NCI-H1048 (cell line): ENCODE measurements at places on chromosomes 6 and 20.

DNA sequence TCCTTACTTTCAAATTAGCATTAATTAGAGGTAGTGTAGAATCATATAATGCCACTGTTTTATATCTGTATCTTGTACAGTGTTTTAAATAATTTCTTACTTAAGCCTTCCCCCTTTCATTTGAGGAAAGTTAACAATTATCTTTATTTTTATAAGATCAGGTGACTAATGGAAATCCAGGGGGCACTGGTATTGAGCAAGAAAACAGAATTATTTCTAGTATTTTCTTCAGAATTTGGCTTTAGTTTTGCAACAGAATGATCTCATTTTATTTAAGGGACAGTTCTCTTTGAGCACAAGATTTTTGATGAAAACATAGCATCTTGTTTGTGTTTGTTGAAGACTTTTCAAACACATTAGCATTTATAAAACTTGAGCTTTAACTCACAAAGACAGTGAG, 55.9 kb downstream of the RNF217 start:
- DNase-seq = no peak

DNA sequence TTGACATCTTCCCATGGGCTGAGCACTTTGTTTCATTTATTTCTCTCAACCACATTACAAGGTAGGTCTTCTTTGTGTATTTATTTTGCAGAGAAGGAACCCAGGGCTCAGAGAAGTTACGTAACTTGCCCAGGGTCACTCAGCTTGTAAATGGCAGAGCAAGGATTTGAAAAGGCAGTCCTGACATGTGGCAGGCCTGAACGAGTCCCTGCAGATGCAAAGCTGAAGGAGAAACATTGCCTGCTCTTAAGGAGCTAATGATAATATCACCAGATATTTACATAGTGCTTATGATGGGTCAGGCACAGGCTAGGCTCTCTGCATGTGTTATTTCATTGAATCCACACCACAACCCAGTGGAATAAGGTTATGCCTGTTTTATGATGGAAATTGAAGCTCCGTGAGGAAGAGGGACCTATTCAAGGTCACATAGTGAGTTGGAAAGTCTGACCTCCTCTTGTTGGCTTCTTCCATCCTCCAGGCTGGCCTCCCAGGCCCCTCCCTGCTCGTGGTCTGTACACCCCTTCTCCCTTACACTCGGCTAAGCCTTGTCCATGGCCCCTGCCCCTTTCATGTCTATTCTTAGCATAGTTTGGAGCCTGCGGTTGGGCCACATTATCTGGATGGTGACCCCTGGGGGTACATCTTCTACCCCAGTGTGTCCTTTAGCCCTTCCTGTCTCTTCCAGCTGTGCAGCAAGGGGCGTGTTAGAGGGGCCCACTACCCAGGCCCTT, 12.5 kb downstream of the MYH7B start:
- DNase-seq = no peak

- DNase-seq = no peak
Measured at GRCh38 chr6:111806561-111807497, 66.4 kb downstream of the FYN start.

- DNase-seq = no peak
Measured at GRCh38 chr6:10405513-10405900, 9.4 kb downstream of the TFAP2A start.

DNA sequence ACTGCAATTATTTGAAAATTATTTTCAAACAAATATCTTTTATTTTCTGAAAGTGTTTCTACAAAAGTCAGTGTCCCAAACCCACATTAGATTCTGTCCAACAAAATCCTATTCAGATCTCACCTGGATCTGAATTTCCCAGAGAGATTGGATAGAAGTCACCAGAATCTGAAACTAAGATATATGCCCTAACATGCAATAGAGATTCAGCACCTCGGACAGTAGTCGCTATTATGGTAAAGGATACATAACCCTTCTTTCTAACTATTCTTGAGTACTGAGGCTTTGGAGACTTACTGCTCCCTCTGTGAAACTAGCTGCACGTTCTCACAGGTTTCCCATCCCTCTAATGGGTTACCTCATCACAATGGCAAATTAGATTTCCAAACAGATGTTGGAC, 151.4 kb downstream of the ID4 start:
- DNase-seq = no peak

- DNase-seq = no peak
Measured at GRCh38 chr6:56999049-56999448, 44.1 kb downstream of the BEND6 start.

DNA sequence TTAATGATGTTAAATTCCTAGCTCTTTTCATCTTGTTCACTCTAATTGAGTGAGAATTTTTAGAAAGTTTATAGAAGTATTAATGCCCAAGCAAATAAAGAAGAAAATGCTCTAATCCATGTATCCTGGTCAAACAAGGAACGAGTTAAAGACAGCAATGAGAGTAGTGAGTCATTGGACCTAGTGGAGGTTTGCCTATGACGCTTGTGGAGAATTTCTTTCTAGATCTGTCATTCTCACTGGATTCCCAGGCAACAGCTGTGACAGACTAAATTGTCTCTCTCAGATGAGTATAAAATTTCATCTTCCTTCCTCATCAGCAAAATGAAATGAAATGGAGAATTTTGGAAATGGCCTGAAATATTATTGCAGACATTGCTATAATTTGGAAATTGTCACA, 127.9 kb downstream of the COL19A1 start:
- no peak for DNase-seq

DNA sequence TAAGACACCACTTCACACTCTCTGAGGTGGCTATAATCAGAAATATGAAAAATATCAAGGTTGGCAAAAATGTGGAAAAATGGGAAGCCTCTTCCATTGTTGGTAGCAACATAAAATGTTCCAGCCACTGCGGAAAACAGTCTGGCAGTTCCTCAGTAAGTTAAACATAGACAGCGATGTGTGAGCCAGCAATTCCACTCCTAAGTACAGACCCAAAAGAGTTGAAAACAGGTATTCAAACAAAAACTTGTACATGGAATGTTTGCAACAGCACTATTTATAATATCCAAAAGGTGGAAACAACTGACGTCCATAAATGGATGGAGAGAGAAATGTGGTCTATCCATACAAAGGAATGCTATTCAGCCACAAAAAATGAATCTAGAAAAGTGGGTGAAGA, 7.4 kb upstream of the PPDPF start:
- no peak for DNase-seq
